Suppressor macrophage treated with lipopolysaccharide for 4 hours (primary cell): ENCODE measurements at places on chromosomes 2 and 18.

DNA sequence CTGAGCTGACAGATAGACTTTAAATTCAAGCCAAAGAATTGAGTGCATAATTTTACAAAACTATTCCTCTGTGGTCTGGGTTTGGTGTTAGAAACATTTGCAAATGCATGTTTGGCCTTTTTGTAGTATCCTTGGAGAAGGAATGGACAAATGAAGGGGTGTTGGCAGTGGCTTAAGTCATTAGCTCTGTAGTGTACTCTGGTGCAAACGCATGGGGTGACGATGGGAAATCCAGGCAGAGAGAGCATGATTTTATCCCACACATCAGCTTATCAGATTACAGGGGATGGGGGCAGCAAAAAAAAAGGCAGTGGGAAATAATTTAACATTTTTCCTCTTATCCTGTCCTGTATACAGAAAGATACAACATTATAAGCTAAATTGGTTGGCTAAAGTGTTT is 320.6 kb downstream of the ZNF516 start:
- DNase-seq = no peak

DNA sequence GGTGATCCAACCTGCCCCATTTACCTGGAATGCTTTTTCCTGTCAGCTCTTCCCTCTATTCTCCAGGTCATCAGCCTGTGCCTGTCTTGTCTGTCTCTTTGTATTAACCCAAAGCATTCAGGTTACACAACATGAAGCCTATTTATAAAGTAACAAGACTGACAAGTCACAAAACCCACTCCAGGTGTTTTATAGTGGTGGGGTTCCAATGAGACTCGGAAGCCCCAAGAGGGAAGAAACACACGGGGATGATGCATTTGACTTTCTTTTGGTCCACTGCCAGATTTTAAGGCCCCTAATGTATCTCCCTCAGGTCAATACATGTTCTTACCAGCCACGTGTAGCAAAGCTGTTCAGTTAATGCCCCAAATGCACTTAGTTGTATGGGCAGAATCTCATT is 27.5 kb downstream of the TGFA start:
- no peak for DNase-seq

DNA sequence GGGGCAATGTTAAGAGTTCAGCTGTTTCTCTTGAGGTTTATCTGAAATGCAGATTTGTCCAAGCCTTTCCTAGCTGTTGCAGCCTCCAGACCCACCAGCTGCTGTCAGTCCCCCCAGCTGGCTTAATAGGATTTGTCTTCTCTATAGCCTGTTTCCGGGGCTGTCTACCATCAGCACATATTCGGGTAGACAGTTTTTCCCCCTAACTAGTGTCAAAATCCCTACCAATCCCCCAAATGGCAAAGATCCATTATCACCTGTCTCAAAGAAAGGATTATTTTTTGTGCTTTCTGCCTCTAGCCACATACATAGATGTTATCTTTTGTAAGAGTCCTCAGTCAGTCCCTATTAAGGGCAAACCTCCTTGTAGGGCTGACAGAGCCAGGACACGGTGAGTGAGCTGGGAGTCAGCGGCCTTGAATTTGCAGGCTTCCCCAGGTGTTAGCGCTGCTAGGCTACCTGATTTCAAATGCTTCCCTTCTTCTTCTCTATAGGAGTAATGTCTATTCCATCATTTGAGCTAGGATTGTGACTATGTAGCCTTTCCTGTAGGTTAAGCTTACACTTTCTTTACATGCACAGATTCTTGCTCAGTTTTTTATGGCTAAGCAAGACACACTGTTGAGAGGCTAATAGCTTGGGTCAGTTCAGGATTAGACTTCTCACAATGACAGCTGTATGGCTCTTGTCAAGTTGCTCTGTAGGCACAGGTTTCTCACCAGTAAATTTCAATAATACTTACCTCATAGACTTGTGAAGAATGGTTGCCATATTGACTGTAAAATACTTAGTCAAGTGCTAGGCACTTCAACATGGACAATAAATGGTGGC is 171.1 kb upstream of the UNC80 start:
- no peak for DNase-seq

GRCh38 chr2:157940024-157940423 is 63.9 kb upstream of the ACVR1 start:
- no peak for DNase-seq

- peak; percentile 89 for DNase-seq
Observed at GRCh38 chr2:62406573-62407043, 99.4 kb downstream of the TMEM17 start.

- DNase-seq = no peak
Observed at GRCh38 chr2:79792090-79792489, 279.2 kb downstream of the CTNNA2 start.

DNA sequence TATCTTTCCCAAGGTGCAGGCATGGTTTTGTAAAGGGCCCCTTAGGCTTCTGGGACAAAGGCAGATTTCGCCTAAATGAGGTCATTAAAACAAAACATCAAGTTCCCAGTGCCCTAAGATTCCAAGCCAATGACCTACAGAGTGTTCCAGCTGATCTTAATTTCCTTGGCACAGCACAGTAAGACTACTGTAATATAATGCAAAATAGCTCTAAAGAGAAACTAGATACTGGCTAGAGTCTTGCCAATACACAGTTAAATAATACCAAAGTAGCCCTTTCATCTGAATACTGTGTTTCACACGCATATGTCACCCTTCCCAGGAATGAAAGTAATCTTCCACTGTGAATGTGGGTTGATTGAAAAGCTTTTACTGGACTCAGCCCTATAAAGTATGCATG is 14.7 kb downstream of the GRB14 start:
- DNase-seq = no peak
